ENCODE measurements at places on chromosomes 11 and 22. TPM values are rescaled to one million over a fixed set of nuclear protein-coding genes. Genes with fewer than 3 reads are reported as not detected.

GRCh38 chr11:132988411-132988810 lies 543.9 kb downstream of the OPCML start:
- DNase-seq, result peak; percentile 66

DNA sequence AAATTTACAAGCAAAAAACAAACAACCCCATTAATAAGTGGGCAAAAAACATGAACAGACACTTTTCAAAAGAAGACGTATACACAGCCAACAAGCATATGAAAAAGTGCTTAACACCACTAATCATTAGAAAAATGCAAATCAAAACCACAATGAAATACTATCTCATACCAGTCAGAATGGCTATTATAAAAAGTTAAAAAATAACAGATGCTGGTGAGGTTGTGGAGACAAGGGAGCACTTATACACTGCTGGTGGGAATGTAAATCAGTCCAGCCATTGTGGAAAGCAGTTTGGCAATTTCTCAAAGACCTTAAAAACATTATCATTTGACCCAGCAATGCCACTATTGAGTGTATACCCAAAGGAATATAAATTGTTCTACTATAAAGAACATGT lies 72.3 kb downstream of the BBOX1 start:
- no peak for DNase-seq

Gene TRPC6
- total RNA-seq, result 55.5 TPM

Gene LGALS12
- total RNA-seq, result not detected

DNA sequence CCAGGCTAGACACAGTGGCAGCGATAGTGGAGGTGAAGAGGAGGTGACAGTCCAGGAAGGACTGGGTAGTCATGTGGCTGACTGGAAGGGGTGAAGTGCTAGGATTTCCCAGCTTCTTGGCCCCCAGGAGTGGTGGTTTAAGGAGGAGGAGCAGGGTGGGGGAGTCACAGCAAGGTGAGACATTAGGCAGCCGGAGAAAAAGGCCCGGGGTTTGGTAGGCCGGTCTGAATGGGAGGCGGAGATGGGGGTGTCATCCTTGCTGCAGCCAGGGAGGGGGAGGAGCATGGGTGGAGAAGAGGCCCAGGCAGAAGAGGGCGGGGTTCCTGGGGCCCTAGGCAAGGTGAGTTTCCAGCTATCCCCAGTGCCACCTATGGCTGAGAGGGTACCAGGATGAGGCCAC lies 6.1 kb downstream of the SIPA1 start:
- DNase-seq, result no peak

- DNase-seq, result peak; percentile 86
Measured at GRCh38 chr11:74671520-74672196, 59.6 kb downstream of the CHRDL2 start.

GRCh38 chr11:108170184-108170583 lies 48.8 kb downstream of the ACAT1 start:
- DNase-seq, result no peak

Gene CBLIF
- total RNA-seq, result not detected

Gene KCNE3
- 7.1 TPM for total RNA-seq

GRCh38 chr22:32843300-32843699 lies 41.8 kb downstream of the TIMP3 start:
- no peak for DNase-seq

Gene OR5P2
- not detected for total RNA-seq

DNA sequence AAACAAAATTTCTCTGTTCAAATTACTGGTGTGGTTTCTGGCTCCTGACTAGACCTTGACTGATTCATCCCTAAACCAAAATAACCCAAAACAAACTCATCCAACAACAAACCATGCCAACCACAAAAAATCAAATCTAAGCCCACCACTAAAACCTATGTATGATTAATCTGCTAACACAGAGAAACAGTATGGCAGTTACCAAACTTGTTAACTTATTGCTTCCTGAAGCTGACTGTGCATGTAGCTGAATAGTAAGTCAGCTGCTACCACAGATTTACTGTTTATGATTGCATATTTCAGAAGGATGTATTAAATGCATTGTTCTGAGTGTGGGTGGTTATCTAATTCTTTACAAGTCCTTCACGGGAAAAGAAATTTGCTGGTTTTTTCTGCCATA lies 231.1 kb downstream of the SWAP70 start:
- DNase-seq, result no peak

DNA sequence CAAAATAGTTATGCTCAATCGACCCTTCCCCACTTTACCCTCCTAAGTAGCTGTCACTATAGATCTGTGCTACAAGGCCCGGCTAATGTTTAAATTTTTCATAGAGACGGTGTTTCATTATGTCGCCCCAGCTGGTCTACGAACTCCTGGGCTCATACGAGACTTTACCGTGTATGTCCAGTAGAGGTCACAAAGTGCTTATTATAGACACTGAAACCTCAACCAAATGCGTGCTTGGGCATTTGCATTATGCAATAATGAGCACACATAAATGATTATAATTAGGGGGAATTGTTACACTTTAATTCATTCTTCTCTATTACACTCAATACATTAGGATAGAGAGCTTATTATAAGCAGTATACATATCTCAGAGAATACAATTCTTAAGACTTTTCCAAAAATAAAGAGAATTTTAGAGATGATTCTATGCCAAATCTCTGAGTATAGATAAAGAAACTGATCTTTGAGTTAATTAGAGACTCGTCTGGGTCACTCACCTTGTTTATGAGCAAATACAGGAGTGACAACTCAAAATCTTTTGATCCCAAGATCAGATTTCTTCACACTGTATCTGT lies 12.5 kb upstream of the MRPL16 start:
- DNase-seq, result no peak

DNA sequence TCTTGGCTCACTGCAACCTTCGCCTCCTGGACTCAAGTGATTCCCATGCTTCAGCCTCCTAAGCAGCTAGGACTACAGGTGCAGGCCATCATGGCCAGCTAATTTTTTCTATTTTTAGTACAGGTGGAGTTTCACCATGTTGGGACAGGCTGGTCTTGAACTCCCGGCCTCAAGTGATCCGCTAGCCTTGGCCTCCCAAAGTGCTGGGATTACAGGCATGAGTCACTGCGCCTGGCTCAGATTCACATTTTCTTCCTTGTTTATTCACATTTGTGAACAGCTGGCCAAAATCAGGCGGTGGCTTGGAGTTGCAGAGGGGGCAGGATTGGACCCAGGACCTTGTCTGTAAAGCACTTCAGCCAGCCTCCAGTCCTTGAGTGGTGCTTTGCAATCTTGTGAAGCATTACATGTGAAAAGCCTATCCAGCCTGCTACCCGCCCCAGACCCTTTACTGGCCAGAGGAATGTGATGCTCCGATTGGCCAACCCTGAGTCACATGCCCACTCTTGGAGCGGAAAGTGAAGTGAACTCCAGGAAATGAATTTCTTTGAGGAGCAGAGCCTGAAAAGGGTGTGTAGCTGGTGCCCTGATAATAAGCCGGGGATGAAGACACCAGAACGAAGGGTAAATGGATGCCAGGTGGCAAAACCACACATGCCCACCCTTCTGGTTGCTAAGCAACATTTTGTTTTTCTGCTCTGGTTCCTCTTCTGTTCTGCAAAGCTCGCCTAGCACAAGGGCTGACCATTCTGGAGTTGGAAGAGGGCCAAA lies 62.6 kb upstream of the PTPRJ start:
- peak; percentile 94 for DNase-seq

DNA sequence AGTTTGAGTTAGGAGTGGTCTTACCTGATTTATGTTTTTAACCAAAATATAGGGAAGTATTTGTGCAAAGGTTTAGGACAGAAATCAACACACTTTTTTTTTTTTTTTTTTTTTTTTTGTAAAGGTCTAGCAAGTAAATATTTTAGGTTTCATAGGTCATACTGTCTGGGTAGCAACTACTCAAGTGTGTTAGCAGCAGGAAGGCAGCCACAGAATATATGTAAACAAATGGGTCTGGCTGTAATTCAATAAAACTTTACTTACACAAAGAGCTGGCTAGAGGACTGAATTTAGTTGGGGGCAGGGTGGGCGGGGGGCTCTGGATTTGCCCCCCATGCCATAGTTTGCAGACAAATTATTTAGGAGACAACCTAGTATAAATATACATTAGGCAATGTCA lies 510.4 kb downstream of the NELL1 start:
- DNase-seq, result no peak

GRCh38 chr22:50601669-50602337 lies 1.2 kb downstream of the MAPK8IP2 start:
- no peak for DNase-seq

Gene SLC5A1
- total RNA-seq, result not detected

Gene RTN4RL2
- total RNA-seq, result 1.1 TPM

DNA sequence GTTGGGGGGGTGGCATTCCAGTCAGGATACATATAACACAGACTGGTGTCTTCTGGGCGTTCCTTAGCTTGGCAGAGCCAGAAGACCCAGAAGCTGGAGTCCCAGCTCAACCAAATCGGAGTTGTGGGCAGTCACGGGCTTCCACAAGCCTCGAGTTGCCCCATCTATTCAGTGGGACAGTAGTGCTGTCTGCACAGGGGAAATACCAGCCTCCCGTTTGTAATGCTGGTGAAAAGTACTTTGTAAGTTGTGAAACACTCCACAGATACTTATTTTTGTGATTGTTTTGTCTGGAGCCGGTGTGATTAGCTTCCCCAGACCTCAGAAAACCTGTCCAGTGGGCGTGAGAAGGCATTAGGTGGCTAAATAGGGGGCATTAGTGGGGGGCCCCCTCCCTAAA lies 13.6 kb downstream of the DGKZ start:
- no peak for DNase-seq

GRCh38 chr11:1163321-1163910 lies 5.7 kb downstream of the MUC5AC start:
- no peak for DNase-seq

- no peak for DNase-seq
Measured at GRCh38 chr11:21771097-21771496, 421.8 kb upstream of the ANO5 start.

DNA sequence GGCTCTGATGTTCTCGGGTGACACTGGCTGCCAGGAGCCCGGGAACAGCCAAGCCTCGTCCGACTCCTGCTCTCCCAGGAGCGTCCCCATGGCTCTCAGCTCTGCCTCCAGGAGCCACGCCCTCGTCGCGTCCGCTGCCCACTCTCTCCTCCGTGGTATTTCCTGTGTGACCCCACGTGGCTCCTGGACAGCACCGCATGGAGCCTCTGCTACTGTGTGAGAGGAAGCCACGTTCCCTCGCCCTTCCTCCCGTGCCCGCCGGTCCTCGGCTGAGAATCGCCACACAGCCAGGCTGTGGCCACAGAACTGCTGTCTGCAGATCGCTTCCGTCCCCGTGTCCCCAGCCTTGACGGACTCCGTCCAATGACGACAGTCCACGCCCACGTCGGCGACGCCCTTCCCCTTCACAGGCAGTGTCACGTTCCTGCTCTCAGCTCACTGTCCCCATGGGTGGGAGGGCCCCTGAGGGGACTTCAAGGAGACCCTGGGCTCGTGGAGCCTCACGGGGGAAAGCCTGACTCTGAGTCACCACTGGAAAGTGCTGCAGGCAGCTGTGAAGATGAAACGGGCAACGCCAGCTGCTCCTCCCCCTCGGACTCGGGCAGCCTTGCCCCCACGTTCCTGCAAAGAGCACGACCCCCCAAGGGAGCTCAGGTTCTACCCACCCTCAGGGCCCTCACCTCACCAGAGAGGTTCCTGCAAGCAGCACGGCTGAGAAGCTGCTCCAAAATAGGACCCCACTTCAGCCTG lies 458.5 kb downstream of the BRD1 start:
- no peak for DNase-seq

Gene GPR137
- 23.3 TPM for total RNA-seq
